ENCODE measurements at places on chromosomes 7 and 10.

DNA sequence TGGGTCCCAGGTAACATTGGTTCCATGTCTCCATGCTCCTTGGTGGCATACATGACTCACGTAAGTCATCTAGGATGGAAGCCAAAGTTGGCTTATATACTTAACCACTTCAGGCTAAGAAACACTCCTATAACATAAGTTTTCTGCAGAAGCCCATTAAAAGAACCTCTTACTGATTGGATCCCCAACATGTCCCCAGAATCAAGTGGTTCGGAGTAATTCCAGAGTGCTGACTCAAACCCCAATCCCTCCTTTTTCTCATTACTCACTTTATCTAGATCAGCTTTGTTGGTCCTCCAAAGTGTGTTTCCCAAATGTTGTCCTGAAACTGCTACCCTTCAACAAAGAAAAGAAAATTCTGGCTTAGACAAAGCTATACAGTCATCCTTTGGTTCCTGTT lies 10.1 kb upstream of the ATOH7 start:
- DNase-seq, result no peak

- DNase-seq, result no peak
Observed at GRCh38 chr10:1057106-1057657, 997 bp downstream of the WDR37 start.

- DNase-seq, result no peak
Observed at GRCh38 chr7:26237035-26237807, 35.7 kb downstream of the CBX3 start.

DNA sequence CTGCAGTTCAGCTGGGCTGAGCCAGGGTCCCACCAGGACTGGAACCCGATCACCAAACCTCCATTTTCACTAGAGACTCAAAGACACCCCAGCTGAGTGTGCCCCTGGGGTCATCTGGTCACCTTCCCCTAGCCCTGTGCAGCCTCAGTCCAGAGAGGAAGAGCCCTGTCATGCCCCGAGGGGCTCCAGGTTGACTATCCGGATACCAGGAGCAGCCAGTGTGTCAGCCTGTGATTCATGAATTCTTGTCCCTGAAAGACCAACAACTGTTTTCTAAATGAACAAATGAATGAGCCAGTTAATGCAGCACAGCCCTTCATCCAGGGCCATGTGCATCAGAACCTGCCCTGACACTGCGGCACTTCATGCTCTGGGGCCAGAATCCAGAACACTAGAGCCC lies 201.9 kb upstream of the TCERG1L start:
- no peak for DNase-seq
